ENCODE measurements at places on chromosomes 16 and 17.

GRCh38 chr17:38605411-38605840 is 326 bp downstream of the SRCIN1 start:
- no peak for DNase-seq

DNA sequence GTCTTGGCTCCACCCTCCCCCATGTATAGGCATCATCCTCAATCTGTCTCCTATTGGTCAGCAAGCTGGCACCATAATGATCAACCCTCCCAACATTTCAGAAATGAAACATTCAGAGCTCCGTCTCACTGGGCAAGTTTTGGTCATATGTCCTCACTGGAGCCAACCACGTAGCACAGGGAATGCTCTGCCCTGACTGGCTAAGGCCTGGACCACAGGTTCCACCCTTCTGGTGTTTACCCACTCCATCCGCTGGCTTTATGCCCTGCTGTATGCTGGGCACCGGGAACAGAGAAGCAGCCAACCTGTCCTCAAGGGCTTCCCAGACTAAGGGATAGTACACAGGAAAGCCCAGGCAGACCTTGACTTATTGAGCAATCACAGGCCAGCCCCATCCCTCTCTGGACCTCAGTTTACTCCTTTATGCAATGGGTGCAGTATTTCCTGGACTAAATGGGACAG is 20.5 kb downstream of the MYO15A start:
- no peak for DNase-seq

DNA sequence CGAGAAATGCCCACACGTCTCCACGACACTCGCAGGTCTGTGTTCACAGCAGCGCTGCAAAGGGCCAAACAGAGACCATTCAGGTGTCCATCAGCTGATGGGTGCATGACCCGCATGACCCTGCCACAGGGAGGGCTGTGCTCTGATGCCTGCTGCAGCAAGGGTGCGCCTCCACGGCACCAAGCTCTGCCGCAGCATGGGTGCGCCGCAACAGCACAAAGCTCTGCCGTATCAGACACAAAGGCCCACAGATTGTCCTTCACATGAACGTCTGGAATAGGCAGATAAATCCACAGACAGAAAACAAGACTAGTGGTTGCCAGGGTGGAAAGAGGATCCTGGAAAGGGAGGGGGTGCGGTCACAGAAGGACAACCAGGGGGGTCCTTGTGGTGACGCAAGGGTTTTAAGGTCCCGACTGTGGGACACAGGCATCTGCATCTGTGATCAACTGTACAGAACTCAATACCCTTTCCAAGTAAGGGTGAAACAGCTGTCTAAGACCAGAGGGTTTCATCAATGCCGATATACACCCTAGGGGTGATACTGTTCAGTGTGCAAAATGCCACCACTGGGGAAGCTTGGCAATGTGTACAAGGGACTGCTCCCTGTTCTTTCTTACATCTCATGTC is 121.0 kb downstream of the ANKRD11 start:
- no peak for DNase-seq

DNA sequence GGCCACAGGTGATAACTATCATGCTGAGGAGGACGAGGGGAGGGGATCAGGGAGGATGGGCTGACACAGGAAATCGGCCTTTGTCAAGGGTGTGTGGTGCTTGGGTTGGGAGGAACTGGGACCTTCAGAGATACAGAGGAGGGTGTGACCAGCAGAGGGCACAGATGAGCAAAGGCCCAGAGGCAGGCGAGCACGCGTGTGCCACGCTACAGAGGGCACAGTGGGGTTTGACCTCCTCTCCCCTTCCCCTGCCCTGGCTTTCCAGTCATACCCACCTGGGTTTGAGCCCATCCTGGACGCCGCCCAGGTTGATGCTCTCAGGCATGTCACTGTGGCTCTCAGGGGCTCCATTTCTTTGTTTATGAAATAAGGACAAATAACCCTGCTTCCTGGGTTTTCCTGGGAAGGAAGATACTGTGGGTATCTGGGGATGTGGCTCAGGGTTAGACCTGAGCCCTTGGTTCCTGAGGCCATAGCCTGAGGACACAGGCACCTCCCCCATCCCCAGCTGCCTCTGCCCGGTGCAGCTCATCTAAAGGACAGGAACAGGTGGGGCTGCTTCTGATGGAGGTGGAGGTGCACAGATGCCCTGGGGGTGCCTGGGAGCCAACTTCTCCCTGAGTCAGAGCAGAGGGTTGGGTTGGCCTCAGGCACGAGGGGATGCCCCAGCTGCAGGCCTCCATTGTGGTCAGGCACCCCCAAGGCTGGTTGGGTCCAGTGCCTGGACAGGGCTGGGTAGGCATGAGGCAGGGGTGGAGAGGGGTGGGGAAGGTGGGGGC is 51.8 kb downstream of the BEAN1 start:
- peak; percentile 84 for DNase-seq

GRCh38 chr16:48523415-48524204 is 86.4 kb downstream of the N4BP1 start:
- DNase-seq: no peak

- DNase-seq: no peak
These were observed 538 bp upstream of the RAPGEFL1 start for GRCh38 chr17:40176754-40177110.

DNA sequence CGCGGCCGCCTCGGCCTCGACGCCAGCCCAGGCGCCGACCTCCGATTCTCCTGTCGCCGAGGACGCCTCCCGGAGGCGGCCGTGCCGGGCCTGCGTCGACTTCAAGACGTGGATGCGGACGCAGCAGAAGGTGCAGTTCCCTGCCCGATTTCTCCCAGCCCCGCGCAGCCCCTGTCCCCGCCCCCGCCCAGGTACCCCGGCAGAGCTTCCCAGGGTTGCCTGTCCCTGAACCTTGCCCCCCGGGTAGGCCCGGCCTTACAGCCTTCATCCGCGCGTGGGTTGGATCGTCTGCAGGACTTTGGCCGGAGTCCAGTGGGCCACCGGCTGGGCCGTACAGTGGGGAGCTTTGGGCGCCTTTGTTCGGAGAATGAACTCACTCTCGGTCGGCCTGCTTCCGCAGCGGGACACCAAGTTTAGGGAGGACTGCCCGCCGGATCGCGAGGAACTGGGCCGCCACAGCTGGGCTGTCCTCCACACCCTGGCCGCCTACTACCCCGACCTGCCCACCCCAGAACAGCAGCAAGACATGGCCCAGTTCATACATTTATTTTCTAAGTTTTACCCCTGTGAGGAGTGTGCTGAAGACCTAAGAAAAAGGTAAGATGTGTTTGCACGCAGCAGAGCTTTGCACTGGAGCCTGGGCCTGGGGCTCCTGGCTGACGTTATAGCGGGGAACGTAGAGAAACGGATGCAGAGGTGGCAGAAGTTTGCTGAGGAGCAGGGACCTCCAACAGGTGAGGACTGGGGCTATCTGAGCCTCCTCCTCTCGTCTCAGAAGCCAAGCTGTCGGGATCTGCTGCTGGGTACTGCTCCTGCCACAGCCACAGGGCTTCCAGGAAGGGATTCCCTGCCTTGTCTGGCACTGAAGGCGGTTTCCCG is 593 bp downstream of the GFER start:
- no peak for DNase-seq

- DNase-seq: no peak
These were observed 23.5 kb downstream of the GSG1L start for GRCh38 chr16:28040039-28040438.

GRCh38 chr17:27413315-27413714 is 42.9 kb upstream of the KSR1 start:
- no peak for DNase-seq
